ENCODE measurements at places on chromosomes 6 and 20. TPM values are rescaled to one million over a fixed set of nuclear protein-coding genes. Genes with fewer than 3 reads are reported as not detected.

AIG1 gene
- total RNA-seq, result 6.2 TPM

TRIM15 gene
- total RNA-seq, result not detected

WFDC10B gene
- not detected for total RNA-seq

CITED2 gene
- 120 TPM for total RNA-seq

PLCB1 gene
- 17.6 TPM for total RNA-seq

MPIG6B gene
- total RNA-seq, result 0.79 TPM

C6orf89 gene
- 48.1 TPM for total RNA-seq

KCNK16 gene
- not detected for total RNA-seq

PHACTR3 gene
- total RNA-seq, result not detected

SUMO4 gene
- 5.0 TPM for total RNA-seq

ANKRD66 gene
- total RNA-seq, result not detected

CCDC167 gene
- total RNA-seq, result 14.2 TPM

EMILIN3 gene
- total RNA-seq, result not detected

ARHGAP18 gene
- total RNA-seq, result 1.5 TPM

FILIP1 gene
- not detected for total RNA-seq

HLA-DPA1 gene
- 115 TPM for total RNA-seq

HLA-DRB1 gene
- total RNA-seq, result 16.4 TPM

KHDRBS2 gene
- not detected for total RNA-seq

SLC22A1 gene
- 1.2 TPM for total RNA-seq

PRELID3B gene
- total RNA-seq, result 44.0 TPM

TSPO2 gene
- total RNA-seq, result not detected

AVP gene
- total RNA-seq, result not detected

NPBWR2 gene
- total RNA-seq, result not detected

SLC32A1 gene
- not detected for total RNA-seq

LST1 gene
- total RNA-seq, result 109 TPM

CDKN1A gene
- 1.5 TPM for total RNA-seq

GRM1 gene
- total RNA-seq, result not detected

LINC00237 gene
- total RNA-seq, result not detected

CBLN4 gene
- total RNA-seq, result not detected

ADGRB3 gene
- total RNA-seq, result not detected

RIMS1 gene
- total RNA-seq, result not detected

BCKDHB gene
- 19.3 TPM for total RNA-seq

FLRT3 gene
- total RNA-seq, result not detected

GTSF1L gene
- total RNA-seq, result 1.4 TPM

ASIP gene
- not detected for total RNA-seq

FYN gene
- 660 TPM for total RNA-seq

KATNA1 gene
- total RNA-seq, result 17.2 TPM

PROKR2 gene
- not detected for total RNA-seq

ASF1A gene
- total RNA-seq, result 16.5 TPM

SLC17A4 gene
- total RNA-seq, result not detected

FHL5 gene
- total RNA-seq, result not detected

GABRR1 gene
- not detected for total RNA-seq

GTF3C6 gene
- total RNA-seq, result 29.9 TPM

SCRT2 gene
- total RNA-seq, result not detected

ESR1 gene
- total RNA-seq, result 4.3 TPM

PRDM1 gene
- 22.6 TPM for total RNA-seq

TRAPPC3L gene
- not detected for total RNA-seq

DOK5 gene
- total RNA-seq, result not detected

GSTA2 gene
- total RNA-seq, result not detected

GSTA1 gene
- not detected for total RNA-seq

GLP1R gene
- total RNA-seq, result not detected

CST2 gene
- total RNA-seq, result not detected

DYNLRB1 gene
- total RNA-seq, result 47.1 TPM

RALGAPB gene
- 50.4 TPM for total RNA-seq

CST7 gene
- 1.4 TPM for total RNA-seq
